ENCODE measurements at places on chromosomes 1 and 21. TPM values are rescaled to one million over a fixed set of nuclear protein-coding genes. Genes with fewer than 3 reads are reported as not detected.

DNAJC6 gene
- total RNA-seq: 220 TPM

AXDND1 gene
- total RNA-seq: 0.69 TPM

TMEM269 gene
- total RNA-seq: 0.46 TPM

AUNIP gene
- 2.3 TPM for total RNA-seq

MIXL1 gene
- not detected for total RNA-seq

PADI6 gene
- not detected for total RNA-seq

MRAP gene
- total RNA-seq: not detected

AIRE gene
- total RNA-seq: 0.23 TPM

IL10 gene
- total RNA-seq: 0.46 TPM

F13B gene
- total RNA-seq: not detected

NEGR1 gene
- total RNA-seq: 149 TPM

PRKACB gene
- 456 TPM for total RNA-seq

CLCA1 gene
- total RNA-seq: not detected

LINGO4 gene
- total RNA-seq: 0.23 TPM

SYT6 gene
- total RNA-seq: 19.1 TPM

LCE2B gene
- total RNA-seq: not detected

BRDT gene
- total RNA-seq: not detected

DENND2C gene
- total RNA-seq: 2.5 TPM

FASLG gene
- not detected for total RNA-seq

CDCP2 gene
- total RNA-seq: not detected

TAS1R3 gene
- 0.23 TPM for total RNA-seq

GPR3 gene
- 0.69 TPM for total RNA-seq

KANK4 gene
- 2.3 TPM for total RNA-seq

NR1I3 gene
- total RNA-seq: not detected

CR1L gene
- total RNA-seq: not detected

NBPF14 gene
- 9.9 TPM for total RNA-seq

TP73 gene
- 0.92 TPM for total RNA-seq

BCL2L15 gene
- 0.69 TPM for total RNA-seq

C1orf185 gene
- not detected for total RNA-seq

GPR157 gene
- total RNA-seq: 0.69 TPM

CA6 gene
- total RNA-seq: not detected

SEC16B gene
- total RNA-seq: 1.2 TPM

TMEM240 gene
- total RNA-seq: 14.5 TPM
